ENCODE measurements at places on chromosomes 6 and 20.

GRCh38 chr6:70590400-70590799 is 23.7 kb downstream of the SDHAF4 start:
- no peak for DNase-seq

DNA sequence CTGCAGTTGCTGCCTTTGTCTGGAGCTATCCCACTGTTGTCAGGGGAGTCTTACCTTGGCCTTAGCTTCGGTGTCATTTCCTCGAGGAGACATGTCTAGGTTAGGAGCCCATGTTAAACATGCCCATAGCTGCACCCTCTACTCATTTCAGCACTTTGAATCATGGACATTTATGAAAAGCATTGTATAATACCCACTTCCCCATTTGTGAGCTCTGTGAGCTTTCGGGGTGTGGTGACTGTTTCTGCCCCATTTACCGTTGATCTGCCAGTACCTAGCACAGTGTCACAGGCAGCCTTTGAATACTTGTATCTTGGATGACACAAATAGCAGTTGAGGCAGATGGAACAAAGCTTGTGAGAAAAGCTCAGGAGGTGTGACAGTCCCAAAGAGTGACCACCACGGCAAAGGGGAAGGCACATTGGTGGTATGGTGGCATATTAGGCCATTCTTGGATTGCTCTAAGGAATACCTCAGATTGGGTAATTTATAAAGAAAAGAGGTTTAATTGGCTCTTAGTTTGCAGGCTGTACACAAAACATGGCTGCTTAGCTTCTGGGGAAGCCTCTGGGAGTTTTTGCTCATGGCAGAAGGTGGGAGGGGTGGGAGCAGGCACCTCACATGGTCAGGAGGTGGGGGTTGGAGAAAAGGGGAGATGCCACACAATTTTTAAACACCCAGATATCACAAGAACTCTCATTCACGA is 42.0 kb downstream of the JARID2 start:
- no peak for DNase-seq

DNA sequence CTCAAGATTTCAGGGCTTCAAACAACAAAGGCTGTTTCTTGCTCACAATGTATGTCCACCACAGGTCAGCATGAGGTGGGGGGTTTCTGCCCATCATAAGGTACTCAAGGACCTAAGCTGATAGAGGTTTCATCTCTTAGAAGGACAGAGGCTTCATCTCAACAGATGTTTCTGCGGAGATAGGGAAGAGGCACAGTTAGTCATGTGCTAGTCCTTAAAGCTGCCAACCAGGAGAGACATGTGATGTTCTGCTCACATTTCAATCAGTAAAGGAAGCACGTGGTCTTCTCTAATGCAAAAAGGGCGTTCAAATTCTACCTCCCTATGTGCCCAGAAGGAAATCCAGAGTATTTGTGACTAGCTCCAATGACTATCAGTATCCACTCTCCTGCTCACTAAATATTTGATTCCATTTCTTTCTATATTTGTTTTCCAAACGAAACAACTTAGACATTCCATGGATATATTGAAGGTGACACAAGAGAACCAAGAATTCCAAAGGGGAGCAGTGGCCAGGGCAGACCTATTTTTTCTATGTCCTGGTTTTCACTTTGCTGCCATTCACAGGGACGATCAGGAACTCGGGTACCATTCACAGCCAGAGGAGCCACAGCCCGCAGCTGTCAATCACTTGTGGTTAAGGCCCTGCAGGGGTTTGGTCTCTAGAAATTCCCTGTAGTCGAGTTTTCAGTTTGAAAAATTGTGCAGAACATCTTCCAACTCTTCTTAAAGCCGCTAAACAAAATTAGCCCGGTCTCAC is 173.2 kb upstream of the FOXA2 start:
- DNase-seq, result no peak

GRCh38 chr6:53483423-53484353 is 61.2 kb downstream of the GCLC start:
- no peak for DNase-seq

Data from retina (tissue), 1 donor.